ENCODE measurements at places on chromosomes 5 and 9.

DNA sequence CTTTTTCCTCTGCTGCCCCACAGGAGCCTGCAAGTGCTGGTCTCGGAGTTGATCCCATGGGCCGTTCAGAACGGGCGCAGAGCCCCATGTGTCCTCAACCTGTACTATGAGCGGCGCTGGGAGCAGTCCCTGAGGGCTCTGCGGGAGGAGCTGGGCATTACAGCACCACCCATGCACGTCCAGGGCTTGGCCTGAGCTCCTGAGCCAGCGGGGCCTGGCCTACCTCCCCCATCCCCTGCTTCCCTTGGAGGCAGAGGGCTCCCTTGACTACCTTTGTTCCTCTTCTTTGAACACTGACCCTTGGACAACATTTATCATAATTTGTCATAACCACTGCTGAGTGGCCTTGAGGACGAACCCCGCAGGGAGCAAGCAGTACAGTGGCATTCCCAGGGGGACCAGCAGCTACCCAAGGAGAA is 6.9 kb upstream of the SLC27A4 start:
- DNase-seq, result no peak

GRCh38 chr5:115351356-115352195 is 55.1 kb upstream of the CCDC112 start:
- no peak for DNase-seq

GRCh38 chr5:175457466-175457865 is 13.5 kb upstream of the DRD1 start:
- no peak for DNase-seq

GRCh38 chr5:142053426-142054151 is 40.8 kb upstream of the GNPDA1 start:
- DNase-seq, result no peak

DNA sequence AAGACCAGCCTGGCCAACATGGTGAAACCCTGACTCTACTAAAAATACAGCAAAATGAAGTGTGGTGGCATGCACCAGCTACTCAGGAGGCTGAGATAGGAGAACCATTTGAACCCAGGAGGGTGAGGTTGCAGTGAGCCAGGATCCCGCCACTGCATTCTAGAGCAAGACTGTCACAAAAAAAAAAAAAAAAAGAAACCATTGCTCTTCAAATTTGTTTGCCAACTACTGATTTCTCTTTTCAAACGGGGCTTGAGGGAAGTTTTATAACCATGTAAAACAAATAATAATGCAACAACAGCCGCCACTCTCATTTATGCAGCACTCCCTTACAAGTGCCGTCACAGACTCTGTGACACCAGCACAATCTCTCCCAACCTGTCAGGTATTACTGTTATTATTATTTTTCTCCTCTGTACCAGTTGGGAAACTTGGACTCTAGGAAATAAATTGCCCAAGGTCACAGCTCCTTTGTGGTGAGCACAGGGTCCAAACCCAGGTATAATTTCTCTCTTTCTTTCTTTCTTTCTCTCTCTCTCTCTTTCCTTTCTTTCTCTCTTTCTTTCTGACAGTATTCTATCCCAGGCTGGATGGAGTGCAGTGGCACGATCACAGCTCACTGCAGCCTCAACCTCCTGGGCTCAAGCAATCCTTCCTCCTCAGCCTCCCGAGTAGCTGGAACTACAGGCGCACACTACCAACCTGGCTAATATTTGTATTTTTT is 25.4 kb downstream of the SERINC5 start:
- no peak for DNase-seq

- DNase-seq, result no peak
These were observed 94.0 kb downstream of the SMARCA2 start for GRCh38 chr9:2109069-2109650.

DNA sequence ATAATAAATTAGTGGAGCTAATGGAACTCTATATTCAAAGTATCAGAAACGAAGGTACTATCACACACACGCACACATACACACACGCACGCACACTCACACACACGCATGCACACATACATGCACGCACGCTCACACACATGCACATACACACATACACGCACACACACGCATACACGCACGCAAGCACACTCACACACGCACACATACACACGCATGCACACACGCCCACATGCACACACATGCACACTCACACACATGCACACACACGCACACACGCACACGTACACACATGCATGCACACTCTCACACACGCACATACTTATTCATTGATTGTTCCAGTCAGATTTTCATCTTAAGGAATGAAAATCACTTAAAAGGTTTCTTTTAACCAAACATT is 69.8 kb upstream of the ICE1 start:
- no peak for DNase-seq

GRCh38 chr5:133783481-133783880 is 171.1 kb upstream of the FSTL4 start:
- DNase-seq, result no peak

GRCh38 chr5:87298692-87299362 is 31.1 kb downstream of the RASA1 start:
- DNase-seq, result no peak

- no peak for DNase-seq
These were observed 25.7 kb upstream of the BARHL1 start for GRCh38 chr9:132556714-132557113.

DNA sequence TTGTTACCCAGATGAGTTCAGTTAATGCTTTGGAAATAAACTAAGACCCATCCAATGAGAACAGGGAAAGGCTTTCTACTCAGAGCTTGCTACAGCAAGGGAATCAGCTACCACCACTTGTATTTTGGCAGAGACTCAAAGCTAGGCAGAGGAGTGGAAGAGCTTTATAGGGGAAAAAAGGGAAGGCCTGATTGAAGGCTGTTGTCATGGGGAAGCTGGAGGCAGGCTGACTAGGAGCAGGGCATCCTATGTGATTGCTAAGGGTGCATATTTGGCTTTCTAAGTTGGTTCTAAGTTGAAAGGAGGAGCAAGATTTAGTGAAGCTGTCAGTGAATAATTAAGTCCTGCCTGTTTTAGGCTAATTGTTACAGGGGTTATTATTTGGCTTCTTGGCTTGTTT is 115.5 kb downstream of the PTTG1 start:
- DNase-seq, result no peak

GRCh38 chr9:116073826-116074225 is 79.8 kb upstream of the PAPPA start:
- DNase-seq, result no peak

- peak; percentile 36 for DNase-seq
These were observed 208.1 kb downstream of the GNA14 start for GRCh38 chr9:77440057-77440456.

DNA sequence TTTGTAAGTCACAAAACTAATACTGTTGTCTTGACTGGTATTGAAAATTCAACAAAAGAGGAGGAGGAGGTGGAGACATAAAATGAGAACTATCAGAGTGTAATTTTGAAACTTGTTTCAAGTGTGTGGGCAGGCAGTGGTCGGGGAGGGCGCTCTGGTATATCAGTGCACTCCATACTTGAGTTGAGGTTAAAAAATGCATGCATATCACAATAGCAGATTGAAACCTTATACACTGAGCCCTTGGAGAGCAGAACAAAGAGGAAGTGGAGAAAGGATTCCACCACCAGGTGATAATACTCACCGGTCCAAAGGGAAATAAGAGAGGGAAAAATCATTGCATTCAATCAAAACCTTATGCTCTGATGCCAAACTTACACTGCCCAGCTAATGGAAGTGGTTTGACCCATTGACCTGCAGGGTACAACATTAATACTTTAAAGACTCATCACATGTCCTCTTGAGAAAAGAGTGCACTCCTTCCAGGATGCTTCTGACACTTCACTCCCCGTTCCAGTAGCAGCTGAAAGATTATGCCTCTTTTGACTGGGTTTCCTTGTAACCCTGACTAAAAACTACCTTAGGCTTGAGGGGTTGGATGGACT is 79.5 kb upstream of the FAM169A start:
- DNase-seq, result no peak

DNA sequence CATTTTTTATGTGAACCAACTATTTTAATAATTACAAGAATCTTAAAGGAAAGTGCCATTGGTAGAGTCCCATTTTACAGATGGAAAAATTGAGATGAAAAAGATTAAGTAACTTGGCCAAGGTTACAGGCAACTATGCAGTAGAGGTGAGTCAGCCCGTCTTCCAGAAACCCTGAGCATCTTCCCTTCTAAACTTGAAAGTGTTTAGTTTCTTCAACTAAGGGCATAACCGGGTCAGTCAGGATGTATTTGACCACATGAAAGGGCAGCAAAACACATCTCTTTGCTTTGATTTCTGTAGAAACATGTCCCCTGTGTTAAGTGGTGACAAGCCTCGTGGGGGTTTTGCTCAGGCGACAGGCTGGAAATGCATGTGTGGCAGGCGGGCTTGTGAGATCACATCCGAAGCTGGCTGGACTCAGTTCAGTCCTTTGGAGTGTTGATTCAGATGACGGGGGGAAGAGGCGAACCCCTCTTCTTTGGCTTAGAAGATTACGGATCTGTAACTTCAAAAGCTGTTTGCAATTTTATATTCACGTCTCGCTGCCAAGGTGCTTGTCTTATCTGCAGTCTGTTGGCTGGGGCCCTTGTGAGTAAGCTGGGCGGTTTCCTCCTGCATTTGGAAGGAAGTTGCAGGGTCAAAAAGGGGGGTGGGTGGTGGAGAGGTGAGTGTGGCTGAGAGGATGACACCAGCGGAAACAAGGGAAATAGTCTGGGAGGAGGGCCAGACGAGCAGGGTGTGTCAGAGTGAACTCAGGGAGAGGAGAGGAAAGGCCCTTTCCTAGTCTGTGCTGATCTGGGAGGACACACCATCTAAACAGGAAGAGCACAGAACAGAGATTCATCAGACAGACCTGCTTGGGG is 78.9 kb upstream of the RPS23 start:
- no peak for DNase-seq

GRCh38 chr5:15574806-15575325 is 74.9 kb downstream of the FBXL7 start:
- no peak for DNase-seq

DNA sequence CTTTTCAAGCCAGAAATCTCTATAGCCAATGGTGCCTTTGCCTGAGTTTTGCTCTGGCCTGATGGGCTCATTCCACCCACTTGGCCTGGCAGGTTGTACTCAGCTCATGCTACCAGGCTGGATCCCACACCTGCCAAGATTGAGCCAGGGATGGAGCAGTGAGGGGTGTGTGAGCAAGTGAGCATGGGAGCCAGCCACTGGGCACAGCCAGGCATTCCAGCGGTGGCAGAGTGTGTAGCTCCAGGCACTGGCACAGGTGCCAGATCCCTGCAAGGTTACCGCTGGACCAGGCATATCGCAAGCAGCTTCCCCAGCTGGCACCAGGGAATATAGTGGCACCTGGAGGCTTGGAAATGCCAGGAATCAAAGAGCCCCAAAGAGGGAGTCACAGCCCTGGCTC is 2395.6 kb upstream of the C9orf72 start:
- no peak for DNase-seq

DNA sequence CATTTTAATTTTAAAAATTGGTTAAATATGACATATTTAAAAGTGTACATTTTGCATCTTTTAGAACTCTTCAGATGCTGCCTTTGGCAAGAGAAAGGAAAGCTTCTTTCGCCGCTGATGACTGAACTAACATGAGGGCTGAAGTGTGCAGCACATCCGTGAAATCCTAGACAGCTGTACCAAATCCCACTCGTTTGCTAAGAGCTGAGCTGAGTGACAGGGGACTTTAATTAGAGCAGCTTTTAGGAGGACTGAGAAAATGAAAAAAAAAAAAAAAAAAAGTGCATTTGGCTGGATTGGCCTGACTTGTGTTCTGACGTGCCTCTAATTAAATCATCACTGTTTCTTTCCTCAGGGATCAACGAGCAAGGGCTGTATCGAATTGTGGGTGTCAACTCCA is 271.3 kb downstream of the ARHGAP26 start:
- DNase-seq, result no peak

DNA sequence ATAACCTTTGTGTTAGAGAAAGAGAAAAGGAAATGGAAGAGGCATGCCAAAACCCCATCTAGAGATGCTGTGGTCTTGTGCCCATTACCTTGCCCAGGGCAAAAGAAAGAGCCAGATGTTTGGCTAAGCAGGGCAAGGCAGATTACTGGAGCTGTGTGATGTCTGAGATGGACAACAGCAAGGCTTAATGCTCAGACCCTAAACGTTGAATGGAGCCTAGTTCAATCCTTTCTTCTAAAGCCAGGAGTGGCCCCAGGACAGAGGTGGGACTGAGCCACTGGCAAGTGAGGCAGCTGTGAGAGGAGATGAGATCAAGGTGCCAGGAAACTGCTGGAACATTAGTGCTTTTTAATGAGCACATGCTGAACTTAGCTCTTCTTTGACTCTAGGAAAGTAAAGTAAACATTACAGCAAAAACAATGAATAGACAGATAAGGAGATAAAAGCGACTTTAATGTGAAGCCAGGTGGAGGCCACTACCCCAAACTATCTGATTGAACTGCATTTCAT is 143.0 kb upstream of the EGFLAM start:
- no peak for DNase-seq

GRCh38 chr5:170479484-170479883 is 24.3 kb upstream of the KCNIP1 start:
- no peak for DNase-seq

GRCh38 chr5:152546493-152546892 is 141.4 kb upstream of the NMUR2 start:
- DNase-seq, result no peak

DNA sequence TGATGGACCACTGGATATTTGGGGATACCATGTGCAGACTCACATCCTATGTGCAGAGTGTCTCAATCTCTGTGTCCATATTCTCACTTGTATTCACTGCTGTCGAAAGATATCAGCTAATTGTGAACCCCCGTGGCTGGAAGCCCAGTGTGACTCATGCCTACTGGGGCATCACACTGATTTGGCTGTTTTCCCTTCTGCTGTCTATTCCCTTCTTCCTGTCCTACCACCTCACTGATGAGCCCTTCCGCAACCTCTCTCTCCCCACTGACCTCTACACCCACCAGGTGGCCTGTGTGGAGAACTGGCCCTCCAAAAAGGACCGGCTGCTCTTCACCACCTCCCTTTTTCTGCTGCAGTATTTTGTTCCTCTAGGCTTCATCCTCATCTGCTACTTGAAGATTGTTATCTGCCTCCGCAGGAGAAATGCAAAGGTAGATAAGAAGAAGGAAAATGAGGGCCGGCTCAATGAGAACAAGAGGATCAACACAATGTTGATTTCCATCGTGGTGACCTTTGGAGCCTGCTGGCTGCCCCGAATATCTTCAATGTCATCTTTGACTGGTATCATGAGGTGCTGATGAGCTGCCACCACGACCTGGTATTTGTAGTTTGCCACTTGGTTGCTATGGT is 54.5 kb upstream of the HNRNPA0 start:
- DNase-seq, result no peak

- no peak for DNase-seq
These were observed 665.0 kb downstream of the NR2F1-AS1 start for GRCh38 chr5:92916036-92916435.

DNA sequence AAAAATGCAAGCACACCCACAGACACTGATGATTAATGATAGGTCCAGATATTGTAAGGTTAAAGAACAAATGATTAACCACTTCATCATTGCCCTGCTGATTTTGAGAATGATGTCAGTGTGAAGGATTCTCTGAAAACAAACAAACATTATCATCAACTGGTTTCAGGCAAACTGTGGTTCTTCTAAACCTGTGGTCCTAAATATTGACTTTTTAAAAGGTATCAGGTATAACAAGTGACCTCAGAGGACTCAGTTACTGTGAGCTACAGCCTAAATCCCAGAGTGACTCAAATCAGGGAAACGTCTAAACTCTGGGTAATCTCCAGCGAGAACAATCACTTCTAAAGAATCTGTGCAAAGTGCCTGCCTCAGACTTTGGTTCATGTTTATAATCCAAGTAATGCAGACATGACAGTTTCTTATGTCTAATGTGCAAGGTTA is 172.3 kb upstream of the CDH6 start:
- no peak for DNase-seq

- DNase-seq, result no peak
These were observed 71.9 kb upstream of the SPDL1 start for GRCh38 chr5:169511708-169512107.
